ENCODE measurements at places on chromosomes 2 and 18.

GRCh38 chr2:165287094-165287778 lies 48.0 kb downstream of the SCN2A start:
- DNase-seq: no peak

- no peak for DNase-seq
Measured at GRCh38 chr2:42360493-42360889, 526 bp downstream of the COX7A2L start.

DNA sequence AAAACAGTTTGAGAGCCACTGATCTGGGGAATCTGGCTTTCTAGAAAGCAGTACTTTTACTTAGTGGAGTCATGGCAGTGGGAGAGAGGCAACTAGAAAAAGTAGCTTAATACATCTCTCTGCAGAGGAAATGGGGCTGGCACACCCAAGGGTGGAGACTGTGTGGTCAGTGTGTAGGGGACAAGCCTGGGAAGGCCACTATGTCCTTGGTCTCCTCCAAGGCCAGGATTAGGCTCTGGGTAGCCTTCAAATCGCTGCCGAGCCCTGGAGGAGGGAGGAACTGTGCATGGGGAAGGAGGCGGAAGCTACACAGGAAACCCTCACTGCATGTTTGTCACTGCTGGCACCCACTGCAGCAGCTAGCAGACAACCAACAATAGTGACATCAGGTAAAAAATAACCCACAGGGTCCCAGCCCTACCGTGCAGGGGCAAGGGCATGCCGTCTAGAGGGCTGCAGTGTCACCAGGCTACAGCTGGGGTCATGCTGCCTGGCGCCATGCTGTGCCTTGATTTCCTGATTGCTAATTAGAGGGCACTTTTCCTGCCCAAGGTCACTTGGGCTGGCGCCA lies 34.8 kb downstream of the LBH start:
- DNase-seq: no peak

DNA sequence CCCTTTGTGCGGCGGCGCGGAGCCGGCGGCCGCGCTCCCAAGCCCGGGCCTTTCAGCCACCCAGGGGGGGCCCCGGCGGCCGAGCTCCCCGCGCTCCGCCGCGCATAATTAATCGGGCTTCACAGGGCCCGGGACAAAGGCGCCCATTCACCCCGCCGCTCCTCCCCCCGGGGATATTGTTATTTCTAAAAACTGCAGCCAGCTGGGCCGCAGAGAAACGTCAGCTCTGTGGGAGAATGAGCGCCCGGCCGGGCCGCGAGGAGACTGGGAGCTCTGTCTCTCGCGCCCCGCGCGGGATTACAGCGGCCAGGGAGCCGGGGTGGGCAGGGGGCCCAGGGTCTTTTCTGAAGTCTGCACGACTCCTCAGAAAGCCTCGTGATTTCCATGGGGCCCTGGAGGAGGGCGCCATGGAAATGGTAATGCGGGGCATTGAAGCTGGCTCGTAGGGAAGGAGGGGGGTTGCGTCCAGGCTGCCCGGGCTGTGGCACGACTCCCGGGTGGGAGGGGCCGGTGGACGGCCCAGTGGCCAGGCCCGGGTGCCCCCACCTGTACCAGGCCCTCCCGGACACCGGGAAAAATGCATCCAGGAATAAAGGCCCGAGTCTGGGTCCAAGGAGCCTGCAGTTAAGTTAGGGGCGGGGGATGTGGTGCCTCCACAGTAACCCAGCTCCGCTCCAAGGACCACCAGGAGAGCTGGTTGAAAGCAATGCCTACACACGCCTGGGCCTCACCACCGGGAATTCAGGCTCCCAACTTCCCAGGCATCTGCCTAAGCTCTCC lies 125.3 kb downstream of the ZFP36L2 start:
- no peak for DNase-seq

GRCh38 chr2:98568161-98568956 lies 40.0 kb downstream of the COA5 start:
- no peak for DNase-seq

Data from cerebellar nuclear complex (tissue), 1 donor.